Activated CD4-positive, CD25-positive, alpha-beta regulatory T cell (primary cell): ENCODE measurements at places on chromosomes 6 and 20.

DNA sequence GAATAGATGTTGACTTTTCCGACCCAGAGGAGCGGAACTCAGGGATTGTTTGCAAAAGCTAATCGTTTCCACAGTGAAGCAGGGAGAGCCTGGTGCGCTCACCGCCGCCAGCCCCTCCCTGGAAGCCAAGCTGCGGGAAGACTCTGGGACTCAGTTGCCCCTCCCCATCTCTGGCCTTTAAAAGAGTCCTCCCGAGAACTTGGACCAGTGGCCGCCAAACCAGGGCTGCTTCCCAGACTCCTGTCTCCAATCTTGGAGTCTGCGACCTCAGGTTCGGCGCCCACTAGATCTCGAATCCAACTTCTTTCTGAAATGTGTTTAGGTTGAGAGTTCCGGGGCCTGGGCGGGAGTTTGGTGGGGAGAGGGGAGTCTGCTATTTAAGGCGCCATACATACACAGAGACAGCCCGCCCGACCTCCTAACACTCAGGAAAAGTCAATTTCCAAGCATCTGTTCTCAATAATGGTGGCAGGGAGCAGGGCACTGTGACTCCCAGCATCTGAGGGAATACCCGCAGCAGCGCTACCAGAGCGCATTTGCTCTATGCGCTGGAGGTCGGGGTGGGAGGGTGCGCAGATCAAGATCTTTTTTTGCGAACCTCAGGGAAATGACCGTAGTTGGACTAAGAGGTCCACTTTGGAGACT is 800 bp upstream of the GRIK2 start:
- DNase-seq = no peak

GRCh38 chr6:106126482-106126881 is 40.3 kb downstream of the PRDM1 start:
- DNase-seq = no peak

DNA sequence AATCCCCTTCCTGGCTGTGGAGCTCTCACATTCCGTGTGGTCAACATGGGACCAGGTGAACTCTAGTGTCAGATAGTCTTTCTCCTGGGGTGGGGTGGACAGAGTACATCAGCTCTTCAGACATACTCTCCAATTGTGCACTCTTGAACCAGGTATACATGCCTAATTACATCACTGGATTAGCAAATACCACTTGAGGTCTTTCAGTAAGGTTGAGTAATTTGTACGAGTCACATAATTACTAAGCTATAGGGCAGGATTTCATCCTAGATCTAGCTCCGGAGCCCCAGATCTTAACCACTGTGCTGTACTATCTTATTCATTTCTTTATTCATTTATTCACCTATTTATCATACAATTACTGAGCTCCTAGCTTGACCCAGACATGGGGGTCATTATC is 821.3 kb downstream of the TFAP2A start:
- DNase-seq = no peak

GRCh38 chr6:92159046-92159445 is 1260.3 kb downstream of the EPHA7 start:
- no peak for DNase-seq

GRCh38 chr6:13708736-13709135 is 2.9 kb downstream of the RANBP9 start:
- no peak for DNase-seq

GRCh38 chr6:105022416-105022815 is 65.5 kb downstream of the LIN28B start:
- no peak for DNase-seq

- DNase-seq = no peak
Observed at GRCh38 chr20:46018611-46019010, 9.9 kb downstream of the MMP9 start.

DNA sequence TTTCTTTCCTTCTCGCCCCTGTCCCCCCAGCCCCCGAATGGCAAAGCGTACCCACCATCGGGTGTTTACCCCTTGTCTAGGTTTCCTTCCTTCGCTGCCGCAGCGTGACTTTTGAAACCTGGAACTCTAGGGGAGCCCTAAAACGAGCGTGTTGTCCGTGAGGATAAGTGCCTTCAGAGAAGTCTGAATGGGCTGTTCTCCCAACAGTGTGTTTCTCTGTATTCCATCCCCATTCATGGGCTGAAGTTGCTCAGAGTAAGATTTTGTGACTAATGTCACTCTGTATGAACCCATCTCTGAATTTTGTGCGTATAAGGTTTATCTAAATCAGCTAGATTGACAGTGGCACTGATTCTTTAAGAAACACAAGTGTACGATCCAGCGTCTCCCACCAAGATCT is 949 bp downstream of the MACROD2 start:
- DNase-seq = no peak

GRCh38 chr6:111339294-111339693 is 143.7 kb downstream of the REV3L start:
- no peak for DNase-seq

DNA sequence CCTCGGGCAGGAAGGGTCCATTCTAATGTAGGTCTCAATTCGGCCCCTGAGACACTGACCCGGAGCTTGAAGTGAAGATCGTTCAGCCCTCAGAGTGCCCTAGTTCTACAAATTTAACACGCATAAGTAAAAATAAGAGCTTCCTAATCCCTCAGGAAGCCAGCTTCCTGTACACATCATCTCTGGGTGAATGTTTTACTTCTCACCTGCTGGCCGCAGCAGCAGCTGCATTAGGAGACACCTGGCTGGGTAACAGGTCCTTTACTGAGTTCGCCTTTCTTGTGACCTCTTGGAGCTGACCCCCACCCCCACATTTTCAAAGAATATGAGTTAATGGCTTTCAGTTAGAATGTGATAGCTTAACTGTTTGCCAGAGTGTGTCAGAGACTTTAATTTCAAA is 165.0 kb downstream of the SMOC2 start:
- DNase-seq = no peak

DNA sequence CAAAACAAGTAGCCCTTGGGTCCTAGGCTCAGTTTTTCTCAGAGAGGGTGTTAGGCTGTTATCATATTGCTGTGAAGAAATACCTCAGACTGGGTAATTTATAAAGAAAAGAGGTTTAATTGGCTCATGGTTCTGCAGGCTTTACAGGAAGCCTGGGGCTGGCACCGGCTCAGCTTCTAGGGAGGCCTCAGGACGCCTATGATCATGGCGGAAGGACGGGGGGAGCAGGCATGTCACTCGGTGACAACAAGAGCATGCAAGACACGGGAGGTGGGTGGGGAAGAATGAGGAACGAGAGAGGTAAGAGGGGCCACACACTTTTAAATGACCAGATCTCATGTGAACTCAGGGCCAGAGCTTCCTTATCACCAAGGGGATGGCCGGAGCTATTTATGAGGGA is 26.9 kb downstream of the CDH26 start:
- DNase-seq = no peak

DNA sequence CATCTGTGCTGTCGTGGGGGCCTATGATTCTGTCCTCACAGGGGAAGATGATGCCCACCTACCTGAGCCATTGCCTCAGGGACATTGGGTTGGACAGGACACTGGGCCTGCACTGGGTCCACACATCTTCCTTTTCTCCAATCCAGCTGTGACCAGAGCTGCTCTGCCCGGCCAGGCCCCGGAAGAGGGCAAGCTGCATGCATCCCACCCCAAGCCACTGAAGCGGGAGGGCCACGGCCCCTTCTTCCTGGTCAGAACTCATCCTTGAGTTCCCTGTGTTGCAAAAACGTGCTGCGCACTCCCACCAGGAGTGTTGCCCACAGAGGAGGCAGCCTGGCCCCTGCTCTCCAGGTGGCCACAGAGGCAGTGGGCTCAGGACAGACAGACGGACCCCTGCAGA is 38.2 kb downstream of the SPDEF start:
- no peak for DNase-seq

GRCh38 chr6:133610971-133611370 is 277.9 kb upstream of the TCF21 start:
- DNase-seq = no peak

GRCh38 chr6:33926451-33926850 is 122.6 kb upstream of the MLN start:
- DNase-seq = no peak

GRCh38 chr20:63318391-63319163 is 25.6 kb downstream of the COL20A1 start:
- no peak for DNase-seq

DNA sequence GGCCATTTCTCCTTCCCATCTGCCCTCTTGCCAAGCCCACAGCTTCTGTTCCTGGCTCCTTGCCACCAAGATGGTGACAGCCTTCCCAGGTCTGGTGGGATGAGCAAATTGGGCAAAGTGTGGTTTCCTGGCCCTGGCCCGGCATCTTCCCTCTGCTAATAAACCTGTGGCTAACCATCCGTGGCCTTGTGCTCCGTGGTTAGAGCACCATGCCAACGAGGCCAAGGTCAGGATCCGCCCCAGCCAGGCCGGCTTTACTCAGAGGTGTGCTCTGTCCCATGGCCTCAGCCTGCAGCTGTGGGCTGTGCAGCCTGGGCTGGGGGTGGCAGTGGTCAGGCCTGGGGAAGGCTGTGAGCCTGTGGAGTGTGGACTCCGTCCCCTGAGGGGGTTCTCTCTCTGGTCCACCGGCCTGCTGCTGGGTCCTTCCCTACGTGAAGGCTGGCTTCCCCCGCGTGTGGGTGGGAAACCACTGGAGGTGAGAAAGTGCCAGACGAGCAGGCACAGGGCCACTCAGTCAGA is 117.4 kb downstream of the VEGFA start:
- no peak for DNase-seq

- DNase-seq = no peak
Observed at GRCh38 chr6:89287351-89288028, 27.6 kb downstream of the GABRR2 start.

DNA sequence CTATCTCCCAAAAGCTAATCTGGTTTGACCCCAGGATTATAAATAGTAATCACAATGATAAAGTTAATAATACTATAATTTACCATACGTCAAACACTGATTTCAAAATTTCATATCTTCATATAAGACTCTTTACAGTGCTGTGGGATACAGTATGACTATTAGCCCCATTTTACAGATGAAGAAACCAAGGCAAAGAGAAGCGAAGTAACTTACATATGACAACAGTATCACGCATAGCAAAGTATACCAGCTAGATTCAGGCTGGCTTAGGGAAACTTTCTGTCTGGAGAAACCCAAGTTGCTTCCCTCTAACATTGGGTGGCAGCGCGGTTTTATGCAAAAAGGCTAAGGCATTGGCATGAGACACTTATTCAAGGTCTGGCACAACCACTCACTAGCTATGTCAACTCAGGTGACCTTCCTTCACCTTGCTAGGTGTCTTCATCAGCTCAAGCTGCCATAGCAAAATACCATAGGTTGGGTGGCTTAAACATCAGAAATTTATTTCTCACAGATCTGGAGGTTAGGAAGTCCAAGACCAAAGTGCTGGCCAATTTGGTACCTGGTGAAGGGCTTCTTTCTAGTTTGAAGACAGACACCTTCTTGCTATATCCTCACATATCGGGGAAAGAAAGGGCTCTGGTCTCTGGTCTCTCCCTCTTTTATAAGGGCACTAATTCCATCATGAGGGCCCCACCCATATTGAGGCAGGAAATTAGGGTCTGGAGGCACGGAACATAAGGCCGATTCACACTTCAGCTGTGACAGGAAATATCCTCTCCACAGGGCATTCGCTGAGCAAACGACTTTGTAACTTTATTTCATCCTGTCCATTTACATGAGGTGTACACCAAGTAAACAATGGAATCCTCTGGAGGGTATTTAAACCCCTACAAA is 22.4 kb upstream of the UTRN start:
- no peak for DNase-seq

DNA sequence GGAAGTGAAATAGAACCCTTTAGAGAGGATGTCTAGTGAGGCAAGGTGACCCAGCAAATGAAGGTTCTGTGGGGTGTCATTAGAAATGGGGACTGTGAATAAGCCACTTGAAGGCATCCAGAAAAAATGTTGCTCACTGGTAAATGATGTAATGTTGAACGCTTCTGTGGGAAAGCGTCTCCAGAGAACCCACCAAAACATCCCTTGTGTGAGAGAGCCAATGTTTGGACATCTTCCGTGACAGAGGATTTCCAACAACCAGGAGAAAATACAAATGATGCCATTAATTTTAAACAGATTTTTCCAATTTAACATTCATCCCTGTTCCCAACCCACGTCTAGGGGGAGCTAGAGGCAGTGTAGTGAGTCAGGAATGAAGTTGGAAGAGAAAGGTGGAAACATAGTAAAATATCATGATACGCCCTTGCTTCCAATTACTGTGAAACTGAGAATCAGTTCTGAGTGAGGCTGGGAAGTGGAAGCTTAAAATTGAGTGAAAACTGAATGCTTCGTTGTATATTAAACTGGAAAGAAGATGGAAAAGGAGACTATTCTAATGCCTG is 584.2 kb downstream of the CD109 start:
- DNase-seq = no peak

DNA sequence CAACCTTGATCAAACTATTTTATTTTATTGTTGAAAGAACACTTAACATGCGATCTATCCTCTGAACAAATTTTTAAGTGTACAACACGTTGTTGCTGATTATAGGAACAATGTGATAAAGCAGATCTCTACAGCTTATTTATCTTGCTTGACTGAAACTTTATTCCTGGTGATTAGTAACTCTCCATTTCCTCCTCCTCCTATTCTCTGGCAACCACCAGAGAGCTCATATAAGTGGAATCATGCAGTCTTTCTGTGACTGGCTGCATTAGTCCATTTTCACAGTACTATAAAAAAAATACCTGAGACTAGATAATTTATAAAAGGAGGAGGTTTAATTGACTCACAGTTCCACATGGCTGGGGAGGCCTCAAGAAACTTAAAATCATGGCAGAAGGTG is 218.1 kb downstream of the LRFN2 start:
- DNase-seq = no peak

DNA sequence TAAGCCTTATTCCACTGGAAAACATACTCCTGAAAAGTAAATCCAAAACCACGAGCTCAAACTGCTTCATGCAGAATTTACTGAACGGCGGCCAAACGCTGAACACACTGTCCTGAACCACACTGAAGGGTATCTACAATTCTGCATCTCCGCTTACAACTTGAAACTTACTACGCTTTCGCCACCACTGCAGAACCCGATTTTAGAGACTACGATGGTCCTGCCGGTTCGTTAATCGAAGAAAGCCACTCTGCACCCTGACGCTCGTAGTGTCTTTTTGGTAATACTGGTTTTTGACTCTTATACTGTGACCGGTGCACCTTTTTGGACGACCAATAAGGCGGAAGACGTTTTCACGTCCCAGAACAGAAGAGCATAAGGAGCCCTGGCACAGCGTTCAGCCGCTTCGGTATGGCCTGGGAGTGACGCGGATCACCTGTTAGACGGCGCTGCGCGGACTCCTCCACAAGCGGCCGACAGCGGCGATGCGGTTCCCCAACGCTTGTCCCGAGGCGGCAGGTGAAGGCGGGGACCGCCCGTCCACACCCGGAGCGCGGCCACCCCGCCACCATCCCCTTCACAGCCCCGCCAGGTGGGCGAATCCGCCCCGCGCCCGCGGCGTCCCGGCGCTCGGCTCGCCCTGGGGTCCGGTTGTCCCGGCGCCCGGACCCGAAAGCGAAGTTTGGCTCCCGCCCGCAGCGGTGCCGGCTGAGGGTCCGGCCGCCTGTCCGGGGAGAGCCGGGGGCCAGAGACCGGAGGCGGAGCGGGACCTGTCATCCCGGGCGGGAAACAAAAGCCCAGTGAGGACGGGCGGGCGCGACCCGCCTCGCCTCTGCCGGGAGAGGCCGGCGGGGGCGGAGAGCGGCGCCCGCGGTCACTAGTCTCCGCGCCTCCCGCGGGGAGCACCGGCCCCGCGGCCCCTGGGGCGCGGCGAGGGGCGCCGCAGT is 784 bp downstream of the FKBP5 start:
- peak; percentile 33 for DNase-seq
